ENCODE measurements at places on chromosomes 12 and 14.

GRCh38 chr14:102854091-102854703 lies 68.3 kb upstream of the AMN start:
- no peak for DNase-seq

- DNase-seq = no peak
Measured at GRCh38 chr12:19248929-19249602, 119.5 kb downstream of the PLEKHA5 start.

- peak; percentile 48 for DNase-seq
Measured at GRCh38 chr12:116066381-116067230, 210.9 kb downstream of the MED13L start.

DNA sequence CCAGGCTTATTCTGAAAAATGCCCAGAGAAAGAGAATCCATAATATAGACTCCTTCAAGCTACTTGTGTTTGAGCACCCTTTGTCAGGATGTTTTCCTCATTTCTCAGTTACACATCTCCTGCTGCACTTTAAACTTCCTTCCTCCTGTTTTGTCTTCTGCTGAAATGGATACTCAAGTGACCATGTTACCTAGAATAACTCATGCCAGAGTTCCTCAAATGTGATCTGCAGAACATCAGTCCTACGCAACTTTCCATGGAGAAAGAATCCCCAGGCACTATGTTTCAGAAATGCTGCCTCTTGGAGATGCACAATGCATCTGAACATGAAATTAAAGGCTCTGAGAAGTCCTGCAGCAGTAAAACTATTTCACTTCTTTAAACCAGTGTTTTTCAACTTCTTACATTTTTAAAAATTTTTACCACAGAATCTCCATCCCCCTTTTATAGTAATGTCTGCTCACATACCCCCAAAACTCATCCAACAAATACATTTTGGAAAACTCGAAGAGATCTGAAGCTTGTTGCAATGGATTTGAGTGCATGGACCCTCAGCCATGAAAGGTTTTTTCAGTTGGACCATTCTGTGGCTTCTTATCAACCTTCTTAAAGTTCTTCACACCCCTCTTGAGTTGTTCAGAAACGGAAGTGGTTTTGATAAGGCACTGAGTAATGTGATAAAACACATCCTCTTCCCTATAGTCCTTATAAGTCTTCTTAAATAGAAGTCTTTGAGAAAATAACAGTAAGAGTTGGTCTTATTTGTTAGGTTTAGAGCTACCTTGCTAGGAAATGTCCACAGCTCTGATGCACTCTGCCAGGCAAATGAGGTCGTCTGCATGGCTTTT lies 84.5 kb upstream of the KCNA1 start:
- DNase-seq = peak; percentile 47

DNA sequence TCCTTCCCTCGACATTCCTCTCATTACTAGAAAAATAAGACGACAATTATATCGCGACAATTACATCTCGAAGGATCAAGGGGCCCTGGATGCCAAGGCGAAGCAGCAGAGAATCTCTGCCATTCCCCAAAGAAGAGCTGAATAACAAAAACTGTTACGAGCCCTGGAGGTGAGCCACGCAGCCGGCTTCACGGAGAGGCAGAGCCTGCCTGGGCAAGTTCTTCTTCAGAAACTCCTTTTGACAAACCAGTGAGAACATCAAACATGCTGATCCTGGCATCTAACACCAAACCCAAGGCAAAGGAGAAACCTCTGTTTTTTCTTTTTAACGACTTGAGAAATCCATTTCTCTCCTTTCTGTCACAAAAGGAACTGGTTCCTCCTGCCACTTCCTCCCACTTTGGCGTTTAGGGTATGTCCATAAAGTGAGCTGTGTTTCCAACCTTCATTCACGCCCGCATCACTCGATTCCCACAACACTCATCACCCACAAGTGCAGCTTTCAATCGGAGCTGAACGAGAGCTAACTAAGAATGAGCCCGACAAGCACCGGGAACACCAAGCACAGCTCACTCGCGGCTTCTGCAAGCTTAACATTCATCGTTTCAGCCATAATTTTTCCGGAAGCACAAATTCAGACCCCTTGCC lies 21.5 kb downstream of the CCDC88C start:
- DNase-seq = peak; percentile 44

DNA sequence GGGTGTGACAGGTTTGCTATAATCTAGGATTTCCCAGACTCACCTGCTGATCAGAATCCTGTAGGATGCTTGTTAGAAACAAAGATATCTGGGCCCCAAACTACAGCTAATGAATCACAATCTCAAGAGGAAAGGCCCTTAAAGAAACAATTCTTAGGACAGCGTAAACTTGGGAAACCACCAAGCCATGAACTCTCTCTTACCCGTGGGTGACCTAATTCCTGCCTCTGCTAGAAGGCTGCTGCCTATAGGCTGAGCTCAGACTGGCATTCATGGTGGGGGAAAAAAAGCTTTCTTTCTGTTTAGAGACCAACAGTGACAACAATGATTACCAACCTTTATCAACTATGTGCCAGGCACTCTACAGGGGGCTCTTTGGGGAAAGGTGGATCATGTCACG lies 213.9 kb upstream of the FKBP4 start:
- DNase-seq = peak; percentile 13

DNA sequence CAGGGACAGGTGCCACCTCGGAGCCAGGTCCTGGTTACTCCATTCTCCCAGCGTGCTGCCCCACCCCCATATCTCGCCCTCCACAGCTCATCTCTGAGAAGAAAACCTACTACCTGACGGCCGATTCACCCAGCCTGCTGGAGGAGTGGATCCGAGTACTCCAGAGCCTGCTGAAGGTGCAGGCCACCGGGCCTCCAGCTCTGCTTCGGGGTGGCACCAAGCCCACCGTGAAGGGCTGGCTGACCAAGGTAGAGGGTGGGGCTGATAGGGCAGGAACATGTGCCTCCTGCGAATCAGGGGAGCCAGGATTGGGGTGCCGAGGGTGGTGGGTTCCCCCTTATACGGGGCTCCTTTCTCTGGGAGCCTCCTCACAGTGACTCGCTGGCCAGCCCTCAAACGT lies 25.9 kb downstream of the PIGH start:
- DNase-seq = no peak

DNA sequence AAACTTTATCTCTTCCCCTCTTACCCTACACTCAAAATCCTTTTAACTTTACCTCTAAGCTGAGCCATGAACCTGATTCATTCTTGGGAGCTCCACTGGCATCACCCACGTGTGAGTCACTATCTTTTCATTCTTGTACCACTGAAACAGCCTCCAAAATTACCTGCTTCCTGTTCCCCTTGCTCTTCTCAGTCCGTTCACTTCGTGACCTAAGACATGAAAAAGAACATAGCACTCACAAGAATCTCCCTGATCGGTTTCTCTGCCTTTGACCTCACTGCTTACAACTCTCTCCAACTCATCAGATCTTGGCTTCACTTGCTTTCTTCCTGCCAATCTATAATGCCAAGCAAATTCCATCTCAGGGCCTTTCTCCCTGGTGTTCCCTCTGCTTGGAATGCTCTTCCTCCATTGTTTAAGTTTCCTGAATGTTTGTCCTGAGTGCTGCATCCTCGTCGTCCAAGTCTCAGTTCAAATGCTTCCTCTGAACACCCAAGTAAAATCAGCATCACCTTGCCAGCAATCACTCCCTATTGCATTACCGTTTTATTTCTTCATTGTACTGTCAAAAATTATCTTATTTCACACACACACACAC lies 9.2 kb downstream of the GLIPR1 start:
- DNase-seq = no peak

GRCh38 chr14:98138666-98139065 lies 1133.3 kb downstream of the BCL11B start:
- DNase-seq = peak; percentile 21

DNA sequence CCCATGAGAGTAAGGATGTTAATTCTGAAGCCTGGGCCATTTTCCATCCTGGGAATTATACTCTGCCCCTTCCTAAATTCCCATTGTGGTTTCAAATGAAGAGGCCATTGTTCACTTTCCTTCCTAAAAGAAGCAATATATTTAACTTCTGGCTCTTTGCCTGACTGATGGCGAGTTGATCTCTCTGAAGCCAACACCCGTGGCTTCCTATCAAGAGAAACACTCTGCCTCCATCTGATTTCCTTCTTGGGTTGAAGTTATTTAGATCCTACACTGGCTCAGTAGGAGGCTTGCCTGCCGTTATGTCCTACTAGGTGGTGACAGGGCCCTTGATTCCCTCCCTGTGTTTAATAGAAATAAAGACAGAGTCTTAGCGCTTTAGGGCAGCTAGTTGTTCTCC lies 97.4 kb downstream of the PRKCH start:
- no peak for DNase-seq

- DNase-seq = no peak
Measured at GRCh38 chr12:100794441-100795173, at the start of gene ANO4. Gene ANO4, plus strand, starts transcription at chr12:100794776. Its CDS starts 107,010 bp downstream, at chr12:100901786.

DNA sequence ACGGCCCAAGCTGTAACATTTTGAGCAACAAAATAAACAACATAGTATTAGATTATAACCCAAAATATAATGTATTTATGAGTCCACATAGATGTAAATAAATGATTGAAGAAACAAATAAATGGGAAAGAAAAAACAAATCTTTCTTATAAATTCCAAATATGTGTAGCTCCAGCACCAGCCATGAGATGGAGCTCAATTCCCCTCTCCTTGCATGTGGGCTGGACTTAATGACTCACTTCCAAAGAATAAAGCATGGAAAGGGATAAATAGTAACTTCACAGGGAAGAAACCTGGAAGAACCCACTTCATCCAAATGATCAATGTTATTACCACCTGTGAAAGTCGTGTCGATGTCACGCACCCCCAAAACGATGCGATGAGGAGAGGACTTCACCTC lies 158.8 kb downstream of the RPAP3 start:
- DNase-seq = peak; percentile 13

DNA sequence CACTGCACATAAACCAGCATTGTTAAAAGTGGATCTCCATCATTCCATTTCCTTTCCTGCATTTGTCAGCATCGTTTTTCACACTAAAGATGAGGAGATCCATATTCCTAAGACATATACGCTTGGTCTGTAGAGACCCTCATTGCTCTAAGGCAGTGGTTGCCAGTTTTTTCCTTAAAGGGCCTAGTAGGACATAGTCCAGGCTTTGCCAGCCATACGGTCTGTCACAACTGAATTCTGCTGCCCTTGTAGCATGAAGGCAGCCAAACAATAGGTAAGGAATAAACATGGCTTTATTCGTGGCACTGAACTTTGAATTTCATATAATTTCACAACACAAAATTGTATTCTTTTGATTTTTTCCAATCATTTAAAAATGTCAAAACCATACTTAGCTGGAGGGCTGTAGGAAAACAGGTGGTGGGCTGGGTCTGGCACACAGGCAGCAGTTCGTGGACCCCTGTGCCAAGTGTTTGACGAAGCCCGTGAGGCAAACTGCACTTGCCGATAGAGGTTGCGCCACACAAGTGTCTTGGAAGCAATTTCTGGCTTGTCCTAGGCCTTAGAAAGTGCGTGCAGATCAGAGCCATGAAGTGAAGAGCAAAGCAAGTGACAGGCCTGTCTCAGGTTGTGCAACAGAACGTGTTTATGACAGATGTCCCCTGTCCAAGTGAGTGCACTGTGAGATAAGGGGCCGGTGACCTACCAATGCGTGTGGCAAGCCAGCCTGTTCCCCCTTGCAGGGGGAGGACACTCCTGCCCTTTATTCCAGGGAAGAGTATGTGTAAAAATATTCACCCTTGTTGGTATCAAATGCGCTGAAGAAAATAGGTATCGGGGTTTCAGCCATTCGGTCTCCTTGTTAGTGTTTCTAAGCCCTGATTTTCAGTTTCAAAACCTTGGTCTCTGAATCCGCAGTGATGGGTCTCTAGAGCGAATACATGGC lies 916 bp upstream of the CHPT1 start:
- DNase-seq = peak; percentile 58

GRCh38 chr12:70427611-70428010 lies 61.5 kb downstream of the KCNMB4 start:
- DNase-seq = no peak

Measured in inflammatory macrophage (primary cell).